ENCODE measurements at places on chromosomes 5 and 9. TPM values are rescaled to one million over a fixed set of nuclear protein-coding genes. Genes with fewer than 3 reads are reported as not detected.

The HRCT1 gene
- total RNA-seq = 7.3 TPM

The SHC3 gene
- total RNA-seq = 0.03 TPM

The PRDM9 gene
- total RNA-seq = 0.41 TPM

The C9 gene
- total RNA-seq = not detected

The CEL gene
- not detected for total RNA-seq

The TPM2 gene
- 454 TPM for total RNA-seq

The IFNB1 gene
- not detected for total RNA-seq

The PCAT7 gene
- total RNA-seq = 9.9 TPM

The OR1J2 gene
- total RNA-seq = not detected

The GALNT12 gene
- 5.4 TPM for total RNA-seq

The PLEKHG4B gene
- 0.83 TPM for total RNA-seq

The TCF7 gene
- 2.7 TPM for total RNA-seq

The HK3 gene
- not detected for total RNA-seq

The GABRP gene
- not detected for total RNA-seq

The SLC36A2 gene
- not detected for total RNA-seq

The SLC22A5 gene
- total RNA-seq = 6.0 TPM

The FOXD4L4 gene
- not detected for total RNA-seq

The BTNL8 gene
- total RNA-seq = 0.57 TPM

The UAP1L1 gene
- 4.8 TPM for total RNA-seq

The SLC4A9 gene
- total RNA-seq = not detected

The DAPK1 gene
- 2.1 TPM for total RNA-seq

The PDE6A gene
- 0.11 TPM for total RNA-seq

The PCYOX1L gene
- total RNA-seq = 10.0 TPM

The TIMD4 gene
- total RNA-seq = not detected

The TMOD1 gene
- total RNA-seq = not detected

The NR2F1 gene
- 9.3 TPM for total RNA-seq

The LOX gene
- not detected for total RNA-seq

The ZNF879 gene
- total RNA-seq = 0.68 TPM

The OTP gene
- total RNA-seq = not detected

The SLC34A1 gene
- 0.61 TPM for total RNA-seq

The CDC20B gene
- not detected for total RNA-seq

The MYOZ3 gene
- total RNA-seq = not detected

The IL31RA gene
- 5.0 TPM for total RNA-seq

The AJM1 gene
- 3.0 TPM for total RNA-seq

The OBP2B gene
- total RNA-seq = not detected

The CLPTM1L gene
- total RNA-seq = 254 TPM

The PCDHGB5 gene
- total RNA-seq = 1.9 TPM

The CNTFR gene
- total RNA-seq = not detected

The BARX1 gene
- total RNA-seq = 11.1 TPM

The FGF18 gene
- total RNA-seq = 0.08 TPM

The BNC2 gene
- total RNA-seq = 14.4 TPM

The SPATA31C1 gene
- not detected for total RNA-seq

The NIM1K gene
- 0.45 TPM for total RNA-seq
